ENCODE measurements at places on chromosomes 16 and 17.

DNA sequence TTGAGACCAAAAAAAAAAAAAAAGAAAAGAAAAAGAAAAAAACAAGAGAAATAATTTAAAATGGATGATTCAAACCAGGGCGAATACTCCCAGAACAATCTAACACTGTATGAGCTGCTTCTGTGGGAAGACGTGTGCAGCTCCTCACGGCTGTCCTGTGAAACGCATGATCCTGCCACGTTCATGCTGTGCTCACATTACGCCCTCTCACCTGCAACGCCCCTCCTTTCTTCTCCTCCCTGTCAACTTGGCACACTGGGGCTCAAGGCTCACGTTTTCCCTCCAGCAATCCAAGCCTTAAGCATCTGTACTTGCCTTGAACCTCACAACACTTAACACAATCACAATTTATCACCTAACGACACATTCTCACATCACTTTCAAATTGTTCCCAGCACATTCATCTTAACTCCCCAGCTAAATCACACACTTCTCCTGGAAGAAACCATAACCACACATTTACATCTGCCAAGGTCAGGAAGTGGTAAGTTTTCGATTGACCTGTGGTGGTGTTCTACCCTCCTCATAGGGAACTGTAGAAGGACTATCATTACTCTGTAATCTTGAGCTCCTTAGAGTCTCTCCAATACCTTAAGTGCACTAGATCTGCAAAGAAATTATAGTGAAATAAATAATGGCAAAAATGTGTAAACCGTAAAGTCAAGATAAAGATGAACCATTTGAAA, 29.1 kb downstream of the MBTPS1 start:
- DNase-seq, result no peak

DNA sequence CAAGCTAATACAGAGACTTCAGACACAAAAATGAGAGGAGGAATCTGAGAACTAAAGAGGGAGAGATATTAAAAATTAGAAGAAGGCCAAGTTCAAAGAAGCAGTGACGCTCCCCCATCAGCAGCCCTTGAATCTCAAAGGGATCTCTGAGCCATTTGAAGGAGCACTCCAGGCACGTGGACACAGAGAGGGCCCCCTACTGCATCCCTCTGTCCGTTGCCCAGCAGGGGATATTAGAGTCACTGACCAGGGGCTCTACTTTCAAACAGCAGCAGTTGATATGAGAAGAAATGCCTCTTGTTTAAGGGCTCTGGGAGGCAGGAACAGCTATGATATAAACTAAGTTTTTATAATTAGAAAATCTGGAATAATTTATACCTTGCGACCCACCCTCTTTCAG, 479.0 kb upstream of the SALL1 start:
- no peak for DNase-seq

DNA sequence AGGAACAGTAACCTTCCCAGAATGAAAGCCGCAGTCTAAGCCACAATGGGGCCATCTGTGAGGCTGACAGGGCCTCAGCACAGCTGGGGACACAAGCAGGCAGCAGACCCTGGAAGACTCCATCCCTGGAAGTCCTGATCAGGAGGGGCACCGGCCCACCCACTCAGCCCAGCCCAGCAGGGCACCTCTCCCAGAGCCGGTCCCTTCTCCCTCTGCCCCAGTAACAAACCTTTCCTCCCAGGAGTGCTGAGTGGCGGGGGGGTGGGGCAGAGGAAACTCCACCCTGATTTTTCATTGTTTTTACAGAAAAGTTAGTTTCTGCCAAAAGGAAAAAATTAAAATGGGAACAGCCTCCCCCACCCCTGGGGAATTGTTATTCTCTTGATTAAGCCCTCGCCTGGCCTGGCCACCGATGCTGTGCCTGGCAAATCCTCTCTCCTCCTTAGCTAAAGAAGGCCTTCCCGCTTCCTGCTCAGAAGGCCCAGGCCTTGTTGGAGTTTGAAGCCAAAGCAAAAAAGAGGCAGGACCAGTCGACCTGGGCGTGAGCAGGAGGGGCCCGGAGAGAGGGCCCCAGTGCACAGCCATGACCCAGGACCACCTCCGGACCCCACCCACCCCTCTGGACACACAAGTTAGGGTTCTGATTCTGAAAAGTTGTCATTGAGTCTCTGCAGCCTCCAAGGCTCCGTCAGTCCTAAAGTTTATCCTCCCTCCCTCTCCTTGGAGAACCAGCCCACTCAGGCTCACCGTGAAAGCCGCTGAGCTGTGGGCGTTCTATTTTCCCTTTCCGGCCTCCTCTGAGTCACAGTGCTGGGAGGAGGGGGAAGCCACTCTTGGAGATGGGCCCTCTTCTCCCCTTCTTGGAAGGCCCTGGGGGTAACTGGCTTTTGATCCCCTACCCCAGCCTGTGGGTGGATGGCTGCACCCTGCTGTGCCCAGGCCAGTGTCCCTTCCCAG, 128.4 kb upstream of the TNRC6C start:
- DNase-seq, result no peak

GRCh38 chr17:41818024-41818423, 5.2 kb downstream of the FKBP10 start:
- no peak for DNase-seq

GRCh38 chr16:5944971-5945370, 847.4 kb upstream of the EEF2KMT start:
- no peak for DNase-seq

GRCh38 chr17:50014471-50015088, 19.6 kb upstream of the DLX3 start:
- DNase-seq, result no peak

DNA sequence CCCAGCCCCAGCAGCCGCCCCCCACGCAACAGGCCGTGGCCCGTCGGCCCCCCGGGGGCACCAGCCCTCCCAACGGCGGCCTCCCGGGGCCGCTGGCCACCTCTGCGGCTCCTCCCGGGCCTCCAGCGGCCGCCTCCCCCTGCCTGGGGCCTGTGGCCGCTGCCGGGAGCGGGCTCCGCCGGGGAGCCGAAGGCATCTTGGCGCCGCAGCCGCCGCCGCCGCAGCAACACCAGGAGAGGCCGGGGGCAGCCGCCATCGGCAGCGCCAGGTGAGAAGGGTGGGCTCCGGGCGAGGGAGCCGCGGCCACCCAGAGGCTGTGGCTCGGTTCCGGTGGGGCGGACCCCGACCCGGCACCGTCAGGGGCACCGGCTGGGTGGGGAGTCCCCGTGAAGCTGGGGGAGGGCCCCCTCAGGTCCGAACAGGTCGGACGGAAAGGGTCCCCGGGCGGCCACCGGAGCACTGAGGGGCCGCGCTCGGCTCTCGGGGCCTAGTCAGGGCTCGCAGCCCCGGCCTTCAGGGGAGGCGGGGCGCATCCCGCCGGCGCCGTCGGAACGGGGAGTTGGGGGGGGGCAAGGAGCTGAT, 583 bp downstream of the ATXN2L start:
- no peak for DNase-seq

- no peak for DNase-seq
Observed at GRCh38 chr16:13138528-13138927, 237.1 kb downstream of the SHISA9 start.

- DNase-seq, result no peak
Observed at GRCh38 chr17:58184308-58184985, 8.1 kb upstream of the EPX start.

DNA sequence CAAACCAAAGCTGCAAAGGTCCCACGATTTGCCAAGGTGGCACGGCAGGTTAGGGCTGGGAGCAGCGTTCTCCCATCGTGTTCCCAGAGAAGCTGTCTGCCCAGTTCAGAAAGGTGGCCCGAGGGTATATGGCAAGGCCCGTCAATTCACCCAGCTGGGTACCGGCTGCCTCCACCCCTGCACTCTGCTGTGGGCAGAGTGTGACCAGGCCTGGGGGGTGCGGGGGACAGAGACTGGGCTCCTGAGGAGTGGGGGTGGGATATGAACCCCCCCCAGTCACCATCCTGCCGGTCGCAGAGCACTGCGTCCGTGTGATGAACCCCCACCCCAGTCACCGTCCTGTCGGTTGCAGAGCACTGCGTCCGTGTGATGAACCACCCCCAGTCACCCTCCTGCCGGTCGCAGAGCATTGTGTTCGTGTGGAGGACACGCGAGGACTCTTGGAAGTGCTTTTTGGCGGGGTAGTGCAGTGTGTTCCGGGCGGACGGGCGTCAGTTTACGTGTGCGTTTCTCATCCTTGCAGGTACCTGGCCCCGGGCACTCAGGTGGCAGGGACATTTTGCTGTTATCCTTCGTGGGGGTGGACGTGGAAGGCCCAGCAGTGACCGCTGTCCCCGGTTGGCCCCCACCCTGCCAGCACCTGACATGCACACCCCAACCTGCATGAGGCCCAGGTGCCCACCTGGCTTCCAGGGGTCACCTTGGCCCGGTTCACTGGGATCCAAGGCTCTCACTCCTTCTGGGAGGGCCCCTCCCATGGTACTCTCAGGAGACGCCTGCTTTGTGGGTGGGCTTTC, 2.7 kb upstream of the FASN start:
- DNase-seq, result no peak

- DNase-seq, result no peak
Observed at GRCh38 chr17:55245986-55246385, 18.8 kb upstream of the HLF start.

DNA sequence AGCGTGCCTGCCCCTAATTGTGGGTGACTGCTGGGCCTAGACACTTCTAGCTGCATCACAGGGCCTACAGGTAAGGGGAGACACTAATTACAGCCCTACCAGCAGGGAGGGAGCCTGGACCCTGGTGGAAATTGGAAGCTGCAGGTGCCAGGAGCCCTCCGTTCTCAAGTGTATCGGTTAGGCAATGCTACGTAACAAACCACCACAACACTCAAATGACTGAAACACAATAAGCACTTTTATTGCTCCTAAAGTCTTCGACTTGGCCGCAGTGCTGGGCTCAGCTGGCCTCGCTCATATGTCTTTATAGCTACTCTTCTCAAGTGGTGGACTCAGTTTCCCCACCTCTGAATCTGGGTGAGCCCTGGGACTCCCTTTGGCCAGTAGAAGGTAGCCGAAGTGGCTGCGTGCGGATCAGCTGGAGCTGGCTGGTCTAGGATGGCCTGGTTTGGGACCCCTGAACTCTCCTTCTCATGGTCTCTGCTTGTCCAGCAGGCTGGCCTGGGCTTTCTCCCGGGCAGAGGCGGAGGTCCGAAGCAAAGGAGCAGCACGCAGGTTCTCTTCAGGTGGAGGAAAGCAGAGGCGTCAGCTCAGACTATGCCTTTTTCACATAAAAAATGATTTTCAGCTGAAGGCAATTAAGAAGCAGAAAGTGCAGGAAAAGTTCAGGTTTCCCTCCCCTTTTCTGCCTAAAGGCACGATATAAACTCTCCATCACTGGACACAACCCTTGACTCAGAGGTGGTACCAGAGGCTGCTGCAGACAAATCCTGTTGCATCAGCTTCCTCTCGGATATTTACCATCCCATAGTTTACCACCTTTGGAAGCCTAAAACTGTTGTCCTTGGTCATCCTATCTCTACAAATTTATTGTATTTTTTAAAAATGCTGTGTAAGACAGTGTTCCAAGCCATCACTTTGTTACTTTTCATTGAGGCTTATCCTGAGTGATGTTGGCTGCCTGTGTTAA, 8.7 kb upstream of the TMEM170A start:
- no peak for DNase-seq

DNA sequence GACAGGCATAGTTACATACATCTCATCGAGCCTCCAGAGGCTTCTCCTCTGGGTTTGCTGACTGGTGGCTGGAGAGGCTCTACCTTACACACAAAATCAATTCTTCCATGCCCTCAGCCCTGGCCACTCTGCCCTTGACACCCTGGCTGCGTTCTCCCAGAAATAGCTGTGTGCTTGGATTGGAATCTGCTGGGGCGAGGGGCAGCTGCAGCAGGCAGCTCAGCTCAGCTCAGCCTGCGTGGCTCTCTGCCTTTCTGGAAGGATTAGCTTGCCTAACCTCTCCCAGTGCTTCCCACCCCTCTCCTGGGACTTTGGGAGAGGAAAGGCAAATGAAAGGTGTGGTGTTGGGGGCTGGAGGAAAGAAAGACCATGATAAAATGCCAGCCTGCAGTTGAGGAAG, 216.1 kb downstream of the ENGASE start:
- DNase-seq, result no peak

DNA sequence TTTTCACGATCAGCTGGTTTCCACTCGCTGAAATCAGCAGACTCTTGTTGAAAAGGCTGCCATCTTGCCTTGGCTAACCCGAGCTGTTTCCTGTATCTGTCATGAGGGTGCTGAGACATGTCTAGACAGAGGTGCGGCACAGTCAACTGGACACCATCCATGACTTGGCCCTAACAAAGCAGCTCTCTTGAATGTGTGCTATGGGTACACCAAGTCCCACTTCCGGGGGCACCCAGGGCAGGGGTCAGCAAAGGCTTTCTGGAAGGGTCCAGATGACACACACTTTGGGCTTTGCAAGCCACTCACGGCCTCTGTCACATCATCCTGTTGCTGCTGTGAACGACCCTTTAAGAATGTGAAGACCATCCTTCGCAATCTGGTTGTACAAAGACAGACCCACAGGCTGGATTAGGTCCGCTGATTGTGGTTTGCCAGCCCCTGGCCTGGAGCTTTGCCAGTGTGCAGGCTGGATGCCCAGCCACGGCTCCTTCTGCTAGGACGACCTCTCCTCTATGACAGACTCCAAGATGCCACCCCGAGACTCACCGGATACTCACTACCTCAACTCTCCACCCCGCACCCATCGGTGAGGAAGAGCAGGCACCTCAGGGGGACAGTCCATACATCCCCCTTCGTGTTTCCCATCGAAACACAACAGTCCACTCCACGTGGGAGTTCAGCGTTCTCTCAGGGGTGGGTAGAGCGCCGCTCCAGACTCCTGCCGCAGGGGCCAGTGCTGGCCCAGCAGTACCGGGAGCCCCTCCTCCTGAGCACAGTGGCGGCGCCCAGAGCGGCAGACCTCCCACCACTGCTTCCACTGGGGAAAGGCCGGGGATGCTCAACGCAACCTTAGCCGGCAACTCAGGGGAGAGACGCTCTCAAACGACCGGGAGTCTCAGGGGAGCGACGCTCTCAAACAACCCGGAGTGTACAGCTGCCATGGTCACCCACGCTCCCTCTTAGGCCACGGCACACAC, 123.5 kb downstream of the ANKRD11 start:
- DNase-seq, result no peak

DNA sequence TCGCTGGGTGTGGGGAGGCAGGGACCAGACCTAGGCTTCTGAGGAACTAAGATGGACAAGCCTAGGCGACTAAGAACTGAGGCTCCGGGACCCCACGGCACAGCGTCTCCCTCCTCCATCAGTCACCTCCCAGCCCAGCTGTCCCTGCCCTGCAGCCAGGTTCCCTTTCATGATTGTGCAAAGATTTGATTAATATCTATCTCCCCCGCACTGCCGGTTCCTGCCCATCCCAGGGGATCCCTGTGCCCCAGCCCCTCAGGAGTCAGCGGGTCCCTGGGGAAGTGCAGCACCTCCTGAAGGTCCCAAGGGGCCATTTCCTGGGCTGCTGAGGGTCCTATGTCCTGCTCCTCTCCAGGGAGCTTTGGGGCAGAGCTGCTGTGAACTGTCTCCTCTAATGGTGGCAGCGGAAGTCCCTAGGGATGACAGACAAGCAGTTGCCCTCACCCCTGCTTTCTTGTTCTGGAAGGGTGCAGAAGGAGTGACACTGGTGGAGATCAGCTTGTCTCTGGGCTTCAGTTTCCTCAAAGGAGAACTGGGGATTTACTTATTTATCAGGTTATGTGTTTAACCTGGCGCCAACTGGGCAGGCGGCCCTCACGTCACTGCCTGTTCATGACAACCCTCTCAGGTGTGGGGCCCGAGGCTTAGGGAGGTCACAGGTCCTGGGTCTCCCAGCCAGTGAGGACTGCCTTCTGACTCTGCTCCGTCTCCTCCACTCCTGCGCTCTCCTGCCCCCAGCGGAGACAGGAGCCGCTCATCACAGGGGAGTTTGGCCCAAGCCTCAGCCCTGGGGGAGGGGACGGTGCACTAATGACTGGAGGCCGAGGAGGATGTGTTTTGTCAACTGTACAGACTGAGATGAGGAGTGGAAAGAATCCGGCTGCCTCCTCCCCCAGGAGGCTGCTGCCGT, 1.9 kb upstream of the C16orf74 start:
- no peak for DNase-seq

All from CD4-positive, alpha-beta T cell treated with Interleukin-10 for 1 hour (primary cell).